Activated naive CD4-positive, alpha-beta T cell treated with anti-CD3 and anti-CD28 coated beads, Interleukin-2, amount 50 U/mL, for 72 hours (primary cell): ENCODE measurements at places on chromosomes 11 and 22. TPM values are rescaled to one million over a fixed set of nuclear protein-coding genes. Genes with fewer than 3 reads are reported as not detected.

CTSF gene
- total RNA-seq = 2.5 TPM

DRICH1 gene
- total RNA-seq = 0.46 TPM

MS4A7 gene
- not detected for total RNA-seq

OPCML gene
- total RNA-seq = not detected

SLC6A5 gene
- total RNA-seq = not detected

FXYD2 gene
- total RNA-seq = 1.6 TPM

ANO1 gene
- 0.33 TPM for total RNA-seq

XKR3 gene
- total RNA-seq = not detected

DEUP1 gene
- total RNA-seq = not detected

- DNase-seq = no peak
Observed at GRCh38 chr11:61737131-61737530, 15.3 kb upstream of the MYRF start.

GRCh38 chr22:50091092-50091768, 1.4 kb downstream of the MOV10L1 start:
- DNase-seq = no peak

- DNase-seq = no peak
Observed at GRCh38 chr11:61709572-61709971, 29.4 kb downstream of the DAGLA start.

DNA sequence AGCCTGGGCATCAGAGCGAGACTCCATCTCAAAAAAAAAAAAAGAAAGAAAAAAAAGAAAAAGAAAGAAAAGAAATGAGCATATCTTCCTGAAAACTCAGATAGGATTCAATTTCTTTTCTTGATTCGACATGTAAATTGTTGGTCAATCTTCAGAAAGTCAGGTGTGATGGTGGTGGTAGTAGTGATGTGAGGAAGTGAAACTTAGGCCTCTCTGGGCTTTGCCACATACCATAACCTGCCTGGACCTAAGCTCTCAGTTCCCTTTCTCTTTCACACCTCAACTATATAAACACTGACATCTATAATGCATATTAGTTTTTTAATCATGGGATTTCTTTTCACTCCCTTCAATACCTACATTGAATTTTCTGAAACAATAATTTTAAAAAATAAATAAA, 98.0 kb upstream of the TBCEL start:
- no peak for DNase-seq

DNA sequence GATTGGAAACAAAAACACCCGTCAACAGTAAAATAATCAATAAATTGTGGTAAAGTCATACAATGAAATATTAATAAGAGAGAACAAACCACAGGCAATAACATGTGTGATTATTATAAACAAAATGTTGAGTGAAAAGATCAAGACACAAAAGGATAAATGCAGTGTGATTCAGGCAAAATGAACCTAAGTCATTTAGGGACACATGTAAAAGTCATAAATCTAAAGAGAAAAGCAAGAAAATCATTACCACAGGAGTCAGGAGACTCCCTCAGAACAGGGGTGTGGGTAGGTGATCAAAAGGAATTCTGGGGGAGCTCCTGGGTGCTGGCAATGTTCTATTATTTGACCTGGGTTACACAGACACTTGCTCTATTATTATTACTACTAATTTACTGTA, 47.9 kb upstream of the PPP2R1B start:
- DNase-seq = no peak

- no peak for DNase-seq
Observed at GRCh38 chr11:71502871-71503435, 24.1 kb upstream of the KRTAP5-7 start.

DNA sequence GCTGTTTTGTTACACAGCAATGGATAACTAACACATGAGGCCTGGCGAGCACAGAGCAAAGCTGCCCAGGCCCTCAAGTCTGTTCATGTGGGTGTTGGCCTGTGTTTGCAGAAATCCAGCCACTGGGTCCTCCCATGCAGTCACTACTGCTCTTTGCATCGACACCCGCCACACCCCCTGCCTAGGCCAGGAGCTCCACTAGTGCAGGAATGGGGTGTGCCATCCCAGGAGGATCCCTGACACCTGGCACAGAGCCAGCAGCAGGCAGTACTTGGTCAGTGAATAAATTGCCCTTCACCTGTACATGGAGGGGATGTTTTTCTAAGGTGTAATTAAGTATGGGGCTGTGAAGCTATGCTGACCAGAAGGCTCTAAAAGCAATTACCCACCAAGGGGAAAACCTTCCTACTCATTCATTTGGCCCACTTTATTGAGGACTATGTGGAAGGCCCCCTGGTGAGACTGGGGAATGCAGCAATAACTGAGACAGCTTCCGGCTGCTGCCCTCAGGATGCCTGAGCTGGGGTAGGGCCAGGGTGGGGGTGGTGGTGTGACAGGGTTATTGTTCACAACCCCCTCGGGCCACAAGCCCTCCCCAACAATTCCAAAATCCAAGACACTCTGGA, 160.8 kb downstream of the CRYBB2 start:
- no peak for DNase-seq

- no peak for DNase-seq
Observed at GRCh38 chr11:38305682-38306081, 1707.6 kb upstream of the RAG2 start.

GRCh38 chr22:25167082-25167481, 32.6 kb upstream of the CRYBB3 start:
- DNase-seq = no peak

- DNase-seq = no peak
Observed at GRCh38 chr11:79419120-79419519, 21.7 kb downstream of the TENM4 start.

DNA sequence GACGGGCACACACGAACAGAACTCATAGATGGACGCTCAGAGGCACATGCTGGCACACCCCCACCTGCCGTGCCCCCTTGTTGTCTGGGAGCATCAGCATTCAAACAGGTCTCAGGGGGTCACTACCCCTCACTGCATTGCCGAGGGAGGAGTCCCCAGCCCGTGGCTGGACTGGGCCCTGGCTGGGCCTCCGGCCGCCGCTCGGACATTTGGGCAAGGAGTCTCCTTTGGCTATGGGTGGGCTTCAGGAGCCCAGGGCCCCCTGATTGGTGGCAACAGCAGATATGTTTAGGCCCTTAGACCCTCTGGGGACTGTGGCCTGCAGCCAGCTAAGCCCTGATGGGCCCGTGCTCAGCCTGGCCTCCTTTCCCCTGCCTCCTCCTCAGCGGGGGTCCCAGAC, 41.9 kb downstream of the FLRT1 start:
- DNase-seq = no peak

DNA sequence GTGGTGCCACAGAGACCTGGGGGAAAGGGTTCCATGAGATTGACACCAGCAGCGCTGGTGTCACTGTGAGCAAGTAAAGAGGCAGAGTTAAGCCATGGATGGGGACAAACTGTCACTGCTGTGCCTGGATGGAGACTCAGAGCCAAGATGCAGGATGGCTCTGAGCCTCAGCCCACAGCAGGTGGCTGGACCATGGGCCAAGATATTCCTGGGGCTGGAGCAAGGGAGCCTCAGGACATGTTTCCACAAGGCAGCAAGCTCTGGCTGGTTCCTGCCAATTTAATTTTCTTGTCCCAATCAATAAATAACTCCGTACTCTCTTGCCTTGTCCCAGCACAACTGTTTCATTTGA, 23.0 kb downstream of the MYO18B start:
- no peak for DNase-seq

DNA sequence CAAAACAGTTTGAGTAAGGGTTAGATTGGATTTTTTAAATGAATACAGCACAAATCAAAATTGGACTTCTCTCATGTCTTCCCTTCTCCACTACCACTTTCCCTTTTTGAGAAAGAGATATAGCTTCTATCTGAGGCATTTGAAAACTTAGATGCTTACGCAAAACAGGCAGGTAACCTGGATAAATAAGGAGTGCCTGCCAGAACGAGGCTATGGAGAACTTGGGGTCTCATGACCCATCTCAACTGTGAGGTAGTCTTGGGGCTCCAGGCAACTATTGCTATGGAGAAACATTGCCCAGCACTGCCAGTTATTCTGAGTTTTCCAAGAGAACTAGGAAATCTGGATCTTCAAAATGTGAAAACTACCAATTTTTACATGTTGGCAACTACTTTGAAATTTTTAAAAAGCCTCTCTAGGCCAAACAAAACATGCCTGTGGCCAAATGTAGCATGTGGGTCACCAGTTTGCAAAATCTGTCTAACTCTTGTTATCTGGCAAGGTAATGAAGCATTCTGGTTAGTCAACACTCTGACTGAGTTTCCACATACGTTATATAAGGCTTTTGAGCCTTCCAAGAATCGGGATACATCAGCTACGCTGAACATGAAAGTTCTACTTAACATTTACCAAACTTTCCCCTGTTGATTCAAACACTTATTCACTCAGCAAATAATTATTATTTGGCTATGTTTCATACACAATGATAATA, 752.7 kb downstream of the KCNA4 start:
- no peak for DNase-seq

- DNase-seq = no peak
Observed at GRCh38 chr11:76495019-76495418, 50.2 kb downstream of the EMSY start.

GRCh38 chr11:103844327-103845215, 191.9 kb upstream of the DDI1 start:
- no peak for DNase-seq

- no peak for DNase-seq
Observed at GRCh38 chr11:46006418-46007070, 84.1 kb downstream of the LARGE2 start.

GRCh38 chr11:21529187-21529586, 663.7 kb upstream of the ANO5 start:
- DNase-seq = no peak

- DNase-seq = no peak
Observed at GRCh38 chr11:40716344-40717130, 742.9 kb downstream of the LRRC4C start.

- DNase-seq = no peak
Observed at GRCh38 chr11:122100756-122101080, 15.3 kb downstream of the BLID start.

- DNase-seq = no peak
Observed at GRCh38 chr11:33530815-33531214, 169.8 kb downstream of the C11orf91 start.

DNA sequence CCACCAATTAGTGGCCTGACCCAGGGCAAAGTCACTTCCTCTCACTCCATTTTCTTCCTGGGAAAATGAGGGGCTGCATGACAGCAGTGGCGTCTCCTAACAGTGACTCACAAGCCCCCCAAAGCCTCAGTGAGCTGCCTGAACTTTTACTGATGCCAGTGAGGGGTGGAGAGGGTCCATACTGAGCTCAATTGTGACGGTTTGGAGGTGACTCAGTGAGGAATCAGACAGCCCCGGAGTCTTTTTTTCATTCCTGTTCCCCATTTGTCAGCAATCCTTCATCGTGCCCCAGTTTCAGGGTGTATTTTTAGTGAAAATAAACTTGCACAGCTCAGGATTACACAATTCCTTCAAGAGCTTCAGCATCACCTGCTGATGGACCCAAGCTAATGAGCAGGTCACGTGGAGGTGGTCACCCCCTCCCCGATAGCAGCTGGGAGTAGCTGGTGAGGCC, 30.1 kb upstream of the RASD2 start:
- DNase-seq = no peak

- no peak for DNase-seq
Observed at GRCh38 chr11:16297332-16297731, 59.0 kb downstream of the SOX6 start.

DNA sequence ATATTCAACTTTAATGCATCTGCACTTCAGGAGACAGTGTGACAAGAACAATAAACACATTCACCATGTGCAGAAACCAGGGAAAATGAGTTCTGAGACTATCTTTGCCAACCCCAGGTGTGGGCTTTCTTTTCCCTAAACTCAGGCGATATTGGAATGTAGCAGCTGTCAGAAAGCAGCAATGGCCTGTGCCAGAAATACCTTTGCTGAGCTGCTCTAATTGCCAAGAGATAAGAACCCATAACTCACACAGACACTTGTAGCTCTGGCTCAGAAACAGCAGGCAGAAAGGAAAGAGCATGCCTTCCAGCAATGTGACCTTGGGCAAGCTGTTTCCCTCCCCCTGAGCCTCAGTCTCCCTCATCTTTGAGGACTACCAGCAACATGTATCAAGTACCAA, 77.6 kb downstream of the PLEKHA7 start:
- no peak for DNase-seq

GRCh38 chr22:36918586-36919284, 5.3 kb downstream of the CSF2RB start:
- no peak for DNase-seq

DNA sequence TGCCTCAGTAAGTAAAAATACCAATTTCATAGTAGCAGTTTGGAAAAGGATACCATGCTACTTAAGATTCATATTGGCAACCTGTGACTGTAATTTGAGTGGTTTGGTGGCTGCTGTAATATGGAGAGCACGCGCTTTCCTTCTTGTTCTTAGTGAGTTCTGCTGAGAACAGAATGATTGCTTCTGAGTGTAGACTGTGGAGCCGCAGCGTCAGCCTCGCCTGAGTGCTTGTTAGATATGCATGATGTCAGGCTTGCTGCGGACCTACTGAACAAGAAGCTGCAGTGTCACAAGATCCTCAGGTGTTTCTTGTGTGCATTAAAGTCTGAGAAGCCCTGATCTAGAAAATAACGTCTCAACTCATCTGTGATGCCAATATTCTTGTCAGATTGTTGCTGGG, 143.2 kb downstream of the ARHGAP42 start:
- DNase-seq = no peak

DNA sequence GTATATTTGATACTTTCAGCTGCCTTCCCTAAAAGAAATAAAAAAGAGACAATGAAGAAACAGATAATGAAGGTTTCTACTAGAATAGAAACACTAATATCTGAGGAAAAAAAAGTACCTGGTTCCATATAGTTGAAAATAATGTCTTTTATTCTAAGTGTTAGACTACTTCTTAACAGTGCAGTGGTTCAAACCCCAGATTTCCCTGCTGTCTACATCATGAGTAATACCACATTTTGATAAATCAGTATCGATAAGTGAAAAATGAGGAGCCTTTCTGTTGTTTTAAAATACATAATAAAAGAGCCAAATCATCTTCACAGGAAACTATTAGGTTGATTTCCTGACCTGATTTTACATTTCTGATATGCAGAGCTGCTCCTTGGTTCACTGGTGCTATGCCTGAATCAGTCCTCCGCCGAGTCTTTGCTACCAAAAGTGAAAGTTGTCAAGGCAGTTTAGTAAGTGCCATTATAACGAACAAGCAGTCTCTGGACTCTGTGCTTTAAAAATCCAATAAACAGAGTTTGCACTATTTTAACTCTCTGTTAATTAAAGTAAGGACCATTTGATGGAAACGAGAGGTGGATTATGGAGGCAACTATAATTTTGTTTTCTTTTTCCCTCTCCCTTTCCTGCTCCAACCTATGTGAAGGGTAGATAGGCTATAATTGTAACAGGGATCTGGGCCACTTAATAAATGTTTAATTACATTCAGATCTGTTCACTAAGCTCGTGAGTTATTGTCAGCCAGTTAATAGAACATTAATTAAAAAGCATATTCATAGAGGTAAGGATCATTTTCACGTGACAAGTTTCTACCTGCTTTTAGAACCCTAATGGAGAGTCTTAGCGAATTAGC, 724.5 kb upstream of the RAG2 start:
- DNase-seq = no peak

DNA sequence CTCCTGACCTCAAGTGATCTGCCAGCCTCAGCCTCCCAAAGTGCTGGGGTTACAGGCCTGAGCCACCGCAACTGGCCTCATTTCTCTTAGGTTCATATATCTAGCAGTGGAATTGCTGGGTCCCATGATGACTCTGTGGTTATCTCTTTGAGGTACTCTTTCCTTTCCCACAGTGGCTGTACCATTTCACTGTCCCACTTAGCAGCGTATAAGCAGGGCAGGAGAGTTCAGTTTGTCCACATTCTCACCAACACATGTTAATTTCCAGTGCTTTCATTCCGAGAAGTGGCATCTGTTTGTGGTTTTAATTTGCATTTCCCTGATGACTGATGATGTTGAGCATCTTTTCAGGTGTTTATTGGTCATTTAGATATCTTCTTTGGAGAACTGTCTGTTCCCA, 16.4 kb downstream of the PRR5 start:
- no peak for DNase-seq
